Right renal pelvis (tissue), 4 donors: ENCODE measurements at places on chromosomes 3 and 15.

GRCh38 chr15:66658044-66658443 is 44.0 kb upstream of the SMAD6 start:
- DNase-seq: no peak

DNA sequence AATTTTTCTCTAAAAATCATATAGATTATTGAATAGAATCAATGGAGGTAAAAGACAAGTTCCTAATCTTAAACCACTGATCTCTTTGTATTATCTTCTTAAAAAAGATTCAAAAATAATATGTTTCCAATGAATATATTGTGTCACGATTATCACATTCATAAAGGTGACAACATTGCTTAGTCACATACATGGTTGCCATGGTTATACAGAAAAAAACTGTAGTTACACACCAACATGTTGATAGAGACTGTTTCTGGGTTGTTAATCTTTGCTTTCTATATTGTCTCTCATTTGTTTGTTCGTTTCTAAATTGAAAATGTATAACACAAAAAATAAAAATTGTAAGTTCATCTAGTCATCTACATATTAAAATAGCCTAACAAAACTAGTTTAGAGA is 376.0 kb upstream of the ALCAM start:
- no peak for DNase-seq

GRCh38 chr3:195903950-195904290 is 4.4 kb downstream of the TNK2 start:
- no peak for DNase-seq

DNA sequence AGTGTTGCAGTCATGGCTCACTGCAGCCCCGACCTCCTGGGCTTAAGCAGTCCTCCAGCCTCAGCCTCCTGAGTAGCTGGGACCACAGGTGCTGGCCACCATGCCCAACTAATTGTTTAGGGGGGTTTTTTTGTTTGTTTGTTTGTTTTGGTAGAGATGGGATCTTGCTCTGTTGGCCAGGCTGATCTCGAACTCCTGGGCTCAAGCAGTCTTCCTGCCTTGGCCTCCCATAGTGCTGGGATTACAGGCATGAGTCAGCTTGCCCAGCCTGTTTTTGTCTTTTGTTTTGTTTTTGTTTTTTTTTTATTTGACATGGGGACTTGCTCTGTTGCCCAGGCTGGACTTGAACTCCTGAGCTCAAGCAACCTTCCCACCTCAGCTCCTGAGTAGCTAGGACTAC is 17.4 kb downstream of the NDUFB5 start:
- no peak for DNase-seq

- peak; percentile 3 for DNase-seq
Observed at GRCh38 chr3:160447544-160447943, 2.0 kb downstream of the TRIM59 start.

GRCh38 chr3:113794526-113794925 is 44.1 kb upstream of the GRAMD1C start:
- no peak for DNase-seq

GRCh38 chr3:11096266-11097139 is 57.8 kb upstream of the HRH1 start:
- peak; percentile 46 for DNase-seq

- DNase-seq: no peak
Observed at GRCh38 chr15:63727542-63727941, 106.2 kb downstream of the HERC1 start.

DNA sequence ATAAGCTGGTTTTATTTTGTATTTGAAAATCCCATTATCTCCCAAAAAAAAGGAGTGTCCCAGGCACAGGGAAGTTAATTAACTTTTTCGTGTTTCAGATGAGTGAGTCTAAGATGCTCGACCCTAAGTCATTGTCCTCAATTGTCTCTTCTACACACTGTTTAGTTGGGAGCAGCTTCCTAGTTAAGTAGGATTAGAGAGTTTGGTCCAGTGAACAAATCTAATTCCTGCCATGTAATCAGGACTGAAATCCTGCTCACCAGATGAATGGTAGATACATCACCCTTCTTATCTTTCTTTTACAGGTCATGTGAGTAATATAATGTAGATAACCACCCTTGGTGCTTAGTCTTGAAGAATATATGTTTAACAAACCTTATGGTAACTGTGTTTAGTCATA is 228.9 kb upstream of the MANF start:
- DNase-seq: no peak

DNA sequence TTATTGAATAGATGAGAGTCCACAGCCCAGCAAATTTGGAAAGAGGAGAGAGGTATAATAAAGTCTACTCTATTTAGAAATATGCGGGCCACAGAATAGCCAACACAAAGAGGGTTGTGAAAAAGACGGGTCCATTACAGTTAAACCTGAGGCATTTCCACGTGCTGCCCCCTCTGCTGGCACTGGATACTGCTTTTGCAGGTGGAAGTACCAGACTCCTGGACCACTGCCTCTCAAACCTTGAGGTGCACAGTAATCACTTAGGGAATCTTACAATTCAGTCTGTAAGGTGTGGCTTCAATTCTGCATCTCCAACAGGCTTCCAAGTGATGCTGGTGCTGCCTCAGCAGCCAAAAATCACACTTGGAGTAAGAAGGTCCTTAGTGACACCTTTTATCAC is 3.0 kb upstream of the TFDP2 start:
- no peak for DNase-seq

GRCh38 chr3:125958511-125959316 is 10.3 kb upstream of the ROPN1B start:
- DNase-seq: no peak

DNA sequence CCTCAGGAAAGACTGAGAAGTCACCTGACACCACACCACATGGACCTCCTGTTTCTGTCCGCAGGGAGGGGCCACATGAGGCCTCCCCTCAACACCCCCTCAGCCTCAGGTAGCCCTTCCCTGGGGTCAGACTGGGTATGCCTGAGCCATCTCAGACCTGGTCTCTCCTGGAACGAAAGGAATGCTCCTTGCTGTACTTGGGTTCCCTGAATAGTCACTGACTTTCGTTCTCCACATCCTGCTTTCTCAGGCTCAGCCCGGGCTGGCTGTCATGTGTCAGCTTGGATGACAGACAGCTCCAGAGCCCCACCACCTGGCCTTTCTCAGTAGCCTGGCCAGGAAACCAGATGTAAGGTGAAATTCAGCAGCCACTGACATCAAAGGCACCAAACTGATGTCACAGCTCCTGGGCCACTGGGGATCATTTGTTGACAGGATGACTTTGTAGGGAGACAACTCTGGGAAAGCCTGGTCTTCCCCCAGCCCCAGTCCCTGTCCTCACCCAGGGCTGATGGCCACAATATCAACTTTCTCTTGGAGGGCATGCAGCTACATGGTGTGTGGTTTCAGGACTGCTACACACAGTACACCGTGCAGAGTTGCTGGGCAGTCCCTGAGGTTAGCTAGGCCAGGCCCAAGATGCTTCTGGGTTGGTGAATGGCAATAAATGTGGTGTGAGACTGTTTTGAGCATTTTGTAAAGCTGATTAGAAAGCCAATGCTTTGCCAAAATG is 141.4 kb upstream of the MRPS22 start:
- peak; percentile 21 for DNase-seq

DNA sequence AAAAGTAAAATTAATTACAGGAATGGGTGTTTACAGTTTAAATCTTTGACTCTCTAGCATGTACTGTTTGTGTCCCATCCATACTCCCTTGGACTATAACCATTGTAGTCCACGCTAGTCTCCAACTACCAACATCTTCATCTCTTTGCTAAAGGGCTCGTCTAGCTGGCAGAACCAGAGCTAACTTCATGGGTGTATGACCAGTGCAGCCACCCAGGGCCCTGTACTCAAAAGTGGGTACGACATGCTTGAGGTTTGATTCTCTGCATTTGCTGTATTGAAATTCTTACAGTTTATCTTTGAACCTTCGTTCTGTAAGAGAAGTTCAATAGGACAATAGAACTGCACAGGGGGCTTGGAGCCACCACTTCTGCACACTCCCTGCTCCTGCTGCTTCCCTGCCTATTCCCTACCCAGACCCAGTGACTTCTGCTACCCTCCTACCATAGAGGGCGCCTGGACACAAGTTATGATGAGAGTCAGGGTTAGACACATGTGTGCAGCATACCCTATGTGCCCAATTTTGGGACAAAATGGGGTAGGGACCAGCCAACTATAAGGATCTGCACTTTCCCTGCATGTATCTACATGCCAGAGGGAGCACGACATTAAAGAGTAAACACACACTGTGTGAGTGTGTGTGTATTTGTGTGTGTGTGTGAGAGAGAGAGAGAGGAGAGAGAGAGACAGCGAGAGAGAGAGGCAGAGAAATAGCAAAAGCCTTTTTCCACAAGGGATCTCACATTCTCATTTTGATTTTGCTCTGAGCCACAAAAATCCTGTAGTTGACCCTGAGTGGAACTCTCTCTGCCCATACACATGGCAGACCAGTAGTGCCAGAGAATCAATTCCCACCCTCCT is 59.0 kb upstream of the NECTIN3 start:
- DNase-seq: no peak

GRCh38 chr3:69763458-69763857 is 24.2 kb downstream of the MITF start:
- no peak for DNase-seq

GRCh38 chr3:135000465-135000864 is 205.4 kb downstream of the EPHB1 start:
- DNase-seq: no peak

- no peak for DNase-seq
Observed at GRCh38 chr15:58770519-58770856, 614 bp upstream of the MINDY2 start.
